ENCODE measurements at places on chromosomes 3 and 15.
A peak's percentile ranks its signal among the peaks of the same experiment; 100 is the strongest.

- no peak for DNase-seq
Measured at GRCh38 chr15:100670505-100671021, 68.2 kb downstream of the ASB7 start.

DNA sequence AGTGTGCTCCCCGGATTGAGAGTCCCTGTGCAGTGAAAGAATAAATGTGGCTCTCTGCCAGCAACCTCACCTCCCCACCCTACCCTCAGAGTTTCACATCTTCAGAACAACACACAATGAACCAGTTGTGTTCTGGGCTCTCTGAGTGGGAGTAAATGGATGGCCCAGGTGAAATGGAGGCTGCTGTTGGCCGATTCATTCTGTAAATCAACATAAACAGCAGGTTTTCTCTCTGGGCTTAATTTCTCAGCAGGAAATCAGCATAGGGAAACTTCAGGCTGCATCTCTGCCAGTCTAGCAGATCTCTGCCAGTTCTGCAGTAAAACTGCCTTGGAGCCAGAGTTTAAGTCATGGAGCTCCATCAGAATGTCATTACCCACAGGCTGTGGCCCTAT lies 54.6 kb upstream of the FURIN start:
- no peak for DNase-seq

DNA sequence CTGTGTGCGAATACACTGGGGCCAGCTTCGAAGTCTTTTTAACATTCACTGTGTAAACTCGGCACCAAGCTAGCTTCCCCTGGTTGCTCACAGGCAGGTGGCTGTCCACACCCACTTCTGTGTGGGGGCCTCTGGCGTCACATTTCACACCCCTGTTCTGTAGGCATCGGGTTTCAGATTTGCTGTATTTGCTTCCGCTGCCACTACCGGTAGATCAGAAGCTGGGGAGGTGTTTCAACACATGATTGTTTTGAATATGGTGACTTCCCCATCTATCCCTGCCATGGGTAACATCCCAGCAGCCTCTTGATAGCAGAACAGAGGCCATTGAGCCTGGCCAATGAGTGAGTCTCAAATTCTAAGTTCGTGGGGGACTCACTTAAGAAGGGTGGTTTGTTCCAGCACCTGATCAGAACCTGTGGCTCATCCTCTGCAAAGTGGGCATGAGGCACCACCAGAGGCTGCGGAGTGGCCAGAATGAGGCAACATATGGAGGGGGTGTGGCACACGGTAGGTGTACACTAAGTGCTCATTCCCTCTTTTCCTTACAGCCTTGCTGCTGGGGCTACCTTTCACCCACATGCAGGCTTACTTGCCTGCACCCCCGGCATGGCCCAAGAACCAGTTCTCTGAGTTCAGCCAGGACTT lies 61.5 kb downstream of the IQSEC1 start:
- DNase-seq = peak; percentile 91

- DNase-seq = no peak
Measured at GRCh38 chr15:82874267-82874666, 64.8 kb downstream of the WHAMM start.

- no peak for DNase-seq
Measured at GRCh38 chr3:130488288-130488687, 28.7 kb upstream of the COL6A6 start.

DNA sequence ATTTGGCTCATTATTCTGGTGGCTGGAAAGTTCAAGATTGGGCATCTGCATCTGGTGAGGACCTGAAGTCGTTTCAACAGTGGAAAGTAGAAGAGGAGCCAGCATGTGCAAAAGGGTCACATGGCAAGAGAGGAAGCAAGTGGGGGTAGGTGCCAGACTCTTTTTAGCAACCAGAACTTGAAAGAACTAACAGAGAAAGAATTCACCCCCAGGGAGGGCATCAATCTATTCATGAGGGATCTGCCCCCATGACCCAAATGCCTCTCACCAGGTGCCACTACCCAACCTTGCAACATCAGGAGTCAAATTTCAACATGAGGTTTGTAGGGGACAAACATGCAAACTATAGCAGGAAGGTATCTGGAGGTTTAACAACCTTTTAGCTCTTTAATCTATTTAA lies 10.3 kb upstream of the RYK start:
- no peak for DNase-seq

- DNase-seq = peak; percentile 22
Measured at GRCh38 chr15:58748040-58748851, 1.3 kb downstream of the ADAM10 start.

DNA sequence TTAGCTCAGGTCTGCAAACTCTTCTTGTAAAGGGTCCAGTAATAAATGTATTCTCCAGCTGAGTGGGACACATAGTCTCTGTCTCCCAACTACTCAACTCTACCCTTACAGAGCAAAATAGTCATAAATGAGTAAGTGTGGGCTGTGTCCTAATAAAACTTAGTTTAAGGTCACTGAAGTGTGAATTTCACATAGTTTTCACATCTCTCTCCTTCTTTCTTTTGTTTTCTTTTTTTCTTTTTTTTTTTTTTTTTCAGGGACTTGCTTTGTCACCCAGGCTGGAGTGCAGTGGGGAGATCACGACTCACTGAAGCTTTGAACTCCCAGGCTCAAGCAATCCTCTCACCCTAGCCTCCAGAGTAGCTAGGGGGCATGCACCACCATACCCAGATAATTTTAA lies 1.9 kb upstream of the ACTL6A start:
- DNase-seq = no peak

DNA sequence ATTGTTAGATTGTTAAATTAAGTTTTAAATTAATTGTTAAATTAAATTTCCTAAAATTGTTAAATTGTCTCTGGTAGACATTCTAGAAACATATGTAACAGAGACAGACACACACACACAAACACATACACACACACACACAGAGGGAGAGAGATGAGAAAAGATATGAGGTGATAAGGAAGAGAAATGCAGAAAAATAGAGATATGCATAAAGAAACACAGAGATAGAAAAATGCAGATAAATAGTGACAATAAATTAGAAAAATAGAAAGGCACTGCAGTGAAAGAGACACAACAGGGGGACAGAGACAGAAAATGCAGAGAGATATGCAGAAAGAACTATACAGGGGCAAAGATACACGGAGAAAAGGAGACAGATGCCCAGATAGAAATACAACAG lies 25.1 kb upstream of the GOLGA8B start:
- no peak for DNase-seq

GRCh38 chr15:61393524-61393923 lies 164.4 kb upstream of the RORA start:
- DNase-seq = no peak

- DNase-seq = peak; percentile 76
Measured at GRCh38 chr15:65829130-65829764, 37.2 kb upstream of the DENND4A start.

- peak; percentile 66 for DNase-seq
Measured at GRCh38 chr3:42547401-42547945, 34.3 kb downstream of the SEC22C start.

GRCh38 chr15:78004919-78005634 lies 72.4 kb downstream of the TBC1D2B start:
- DNase-seq = no peak

DNA sequence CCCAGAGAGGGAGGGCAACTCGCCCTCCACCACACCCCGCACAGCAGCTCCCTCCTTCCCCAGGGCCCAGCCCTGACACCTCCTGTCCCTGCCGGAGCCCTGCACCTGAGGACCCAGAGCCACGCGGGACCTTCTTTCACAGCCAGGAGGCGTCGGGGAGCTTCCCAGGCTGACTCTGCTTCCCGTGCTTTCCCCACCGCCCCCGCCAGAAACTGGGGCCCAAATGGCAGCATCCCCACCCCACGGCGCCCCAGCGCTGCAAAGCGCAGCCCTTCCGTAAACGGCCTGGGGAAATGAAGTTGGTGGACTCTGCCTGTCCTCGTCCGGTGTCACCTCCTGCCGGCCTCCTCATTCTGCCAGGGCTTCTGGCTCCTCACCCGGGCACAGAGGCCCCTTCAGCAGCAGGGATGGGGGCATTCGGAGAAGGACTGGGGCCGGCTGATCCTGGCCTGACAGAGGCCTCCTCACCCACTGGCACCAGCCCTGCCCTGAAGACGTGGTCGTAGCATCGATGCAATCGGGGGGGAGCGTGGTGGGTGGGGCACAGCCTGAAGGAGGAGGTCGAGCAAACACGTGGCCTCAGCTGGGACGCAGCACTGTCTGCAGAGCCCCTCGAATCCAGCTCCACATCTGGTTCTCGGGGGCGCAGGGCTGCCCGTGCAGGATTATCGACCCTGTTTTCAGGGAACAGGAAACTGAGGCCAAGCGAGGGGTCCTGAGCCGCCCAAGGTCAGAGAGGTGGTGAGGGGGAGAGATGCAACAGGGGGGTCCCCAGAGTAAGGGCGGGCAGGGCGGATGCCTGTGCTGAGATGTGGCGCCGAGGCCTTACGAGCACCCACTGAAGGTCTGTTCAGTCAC lies 235.4 kb downstream of the XXYLT1 start:
- DNase-seq = no peak

DNA sequence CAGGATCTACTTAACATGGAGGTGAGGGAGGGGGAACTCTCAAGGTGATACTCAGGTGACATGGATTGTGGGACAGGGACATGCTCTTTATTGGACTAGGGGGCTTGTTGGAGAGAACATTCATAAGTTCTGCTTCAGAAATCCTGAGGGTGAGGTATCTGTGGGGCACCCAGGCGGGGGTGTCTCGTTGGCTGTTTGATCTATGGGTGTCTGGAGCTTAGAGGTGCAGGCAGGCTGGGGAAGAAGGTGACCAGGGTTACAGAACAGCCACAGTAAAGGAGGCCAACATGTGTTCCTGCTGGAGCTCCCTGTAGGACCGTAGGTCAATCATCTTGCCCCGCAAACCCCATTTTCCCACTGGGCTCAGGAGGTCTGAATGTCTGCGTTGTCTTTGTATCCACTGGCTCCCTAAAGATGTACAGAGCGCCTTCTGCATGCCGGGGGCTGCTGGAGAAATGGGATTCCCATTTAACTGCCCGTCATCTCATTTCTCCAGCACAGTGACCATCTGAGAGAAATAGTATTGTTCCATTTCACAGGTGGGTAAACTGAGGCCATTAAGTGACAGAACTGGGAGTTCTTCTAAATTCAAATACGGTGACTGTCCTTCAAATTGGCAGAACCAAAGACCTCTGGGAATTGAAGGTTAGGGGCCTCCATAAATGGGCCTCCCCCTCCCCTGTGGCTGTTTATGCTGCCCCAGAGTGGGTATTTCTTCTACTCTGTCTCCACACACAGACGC lies 40.3 kb upstream of the TSEN2 start:
- no peak for DNase-seq

GRCh38 chr3:70963431-70964275 lies 619.9 kb downstream of the FOXP1 start:
- no peak for DNase-seq
